Lung (tissue), 17 donors: ENCODE measurements at places on chromosomes 5 and 9. TPM values are rescaled to one million over a fixed set of nuclear protein-coding genes. Genes with fewer than 3 reads are reported as not detected.

- no peak overlapping the region for H3K4me3 ChIP-seq
- H3K4me1 ChIP-seq: peaks cover 10% of the 10 kb centered on the region
- no peak for DNase-seq
- H3K36me3 ChIP-seq: peaks cover 8% of the 10 kb centered on the region
- H3K27me3 ChIP-seq: no peaks in the 10 kb centered on the region
- peak overlapping the region; percentile 49 for H3K27ac ChIP-seq
Measured at GRCh38 chr9:124286292-124286931, 28.7 kb downstream of the NEK6 start.

GRCh38 chr5:76831110-76831452 is 12.3 kb downstream of the F2RL1 start:
- peak; percentile 15 for DNase-seq
- H3K36me3 ChIP-seq: no peaks in the 10 kb centered on the region
- no peaks in the 10 kb centered on the region for H3K27me3 ChIP-seq
- H3K27ac ChIP-seq: no peak overlapping the region
- H3K4me3 ChIP-seq: no peak overlapping the region

GRCh38 chr9:81317223-81317622 is 372.1 kb downstream of the TLE1 start:
- no peak overlapping the region for H3K27ac ChIP-seq
- H3K27me3 ChIP-seq: no peaks in the 10 kb centered on the region
- H3K4me3 ChIP-seq: no peak overlapping the region
- H3K4me1 ChIP-seq: no peaks in the 10 kb centered on the region
- DNase-seq: no peak
- H3K36me3 ChIP-seq: no peaks in the 10 kb centered on the region

The PCA3 gene
- 0.05 TPM for polyA plus RNA-seq

The CD72 gene
- 10.6 TPM for polyA plus RNA-seq
